ENCODE measurements at places on chromosomes 12 and 14.

DNA sequence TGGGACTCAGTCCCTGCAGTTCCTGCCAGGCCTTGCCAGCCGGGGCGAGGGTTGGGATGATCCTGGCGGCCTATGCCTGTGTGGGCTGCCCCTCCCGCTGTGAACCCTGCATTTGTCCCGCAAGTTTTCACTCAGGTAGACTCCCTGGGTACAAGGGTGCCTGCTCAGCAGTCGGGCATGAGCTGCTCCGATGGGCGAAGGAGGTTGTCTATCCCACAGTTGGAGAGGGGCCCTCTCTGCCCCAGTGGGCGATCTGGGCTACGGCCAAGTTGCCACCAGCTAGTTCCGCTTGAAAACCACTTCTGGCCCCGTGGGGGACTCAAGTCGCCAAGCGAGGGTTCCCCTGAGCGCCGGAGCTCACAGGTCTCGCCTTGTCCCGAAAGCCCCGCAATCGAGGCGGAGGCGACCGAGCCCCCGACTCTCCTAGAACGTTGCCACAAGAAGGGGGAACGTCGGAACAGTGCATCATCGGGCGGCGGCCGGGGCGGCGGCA, 365 bp upstream of the TPI1 start:
- no peak for DNase-seq

- no peak for DNase-seq
Measured at GRCh38 chr12:89678225-89678624, 30.4 kb downstream of the ATP2B1 start.

- no peak for DNase-seq
Measured at GRCh38 chr12:66430106-66430505, 127.8 kb downstream of the HELB start.

- DNase-seq, result peak; percentile 50
Measured at GRCh38 chr12:32566663-32567295, 112.3 kb upstream of the DNM1L start.

GRCh38 chr14:75456997-75457335, 29.1 kb downstream of the JDP2 start:
- no peak for DNase-seq

DNA sequence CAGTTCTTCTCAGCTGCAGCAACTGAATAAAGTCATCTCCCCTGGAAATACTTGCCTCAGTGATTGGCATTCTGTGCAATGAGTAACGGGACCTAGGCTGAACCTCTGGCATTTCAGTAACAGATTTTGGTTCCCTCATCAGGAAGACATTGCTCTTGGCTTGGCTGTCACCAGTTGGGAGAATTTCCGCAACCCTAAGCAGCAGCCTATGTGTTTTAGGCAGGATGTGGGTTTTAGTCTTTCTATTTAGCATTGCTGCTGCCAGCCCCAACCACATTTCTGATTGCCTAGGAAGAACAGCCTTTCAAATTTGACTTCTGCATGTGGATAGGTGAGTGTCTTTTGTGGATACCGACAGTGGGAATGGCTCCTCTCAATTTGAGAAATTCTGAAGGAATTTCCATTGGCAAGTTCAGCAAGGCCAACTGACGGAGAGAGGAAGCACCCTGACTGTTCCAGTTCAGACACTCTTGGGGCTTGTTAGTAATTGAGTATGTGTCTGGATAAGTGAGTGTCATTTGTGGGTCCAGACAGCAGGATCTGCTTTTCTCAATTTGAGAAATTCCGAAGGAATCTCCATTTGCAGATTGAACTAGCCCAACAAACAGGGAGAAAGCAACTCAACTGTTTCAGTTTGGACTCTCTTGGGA, 19.0 kb upstream of the CLEC2A start:
- DNase-seq, result no peak

DNA sequence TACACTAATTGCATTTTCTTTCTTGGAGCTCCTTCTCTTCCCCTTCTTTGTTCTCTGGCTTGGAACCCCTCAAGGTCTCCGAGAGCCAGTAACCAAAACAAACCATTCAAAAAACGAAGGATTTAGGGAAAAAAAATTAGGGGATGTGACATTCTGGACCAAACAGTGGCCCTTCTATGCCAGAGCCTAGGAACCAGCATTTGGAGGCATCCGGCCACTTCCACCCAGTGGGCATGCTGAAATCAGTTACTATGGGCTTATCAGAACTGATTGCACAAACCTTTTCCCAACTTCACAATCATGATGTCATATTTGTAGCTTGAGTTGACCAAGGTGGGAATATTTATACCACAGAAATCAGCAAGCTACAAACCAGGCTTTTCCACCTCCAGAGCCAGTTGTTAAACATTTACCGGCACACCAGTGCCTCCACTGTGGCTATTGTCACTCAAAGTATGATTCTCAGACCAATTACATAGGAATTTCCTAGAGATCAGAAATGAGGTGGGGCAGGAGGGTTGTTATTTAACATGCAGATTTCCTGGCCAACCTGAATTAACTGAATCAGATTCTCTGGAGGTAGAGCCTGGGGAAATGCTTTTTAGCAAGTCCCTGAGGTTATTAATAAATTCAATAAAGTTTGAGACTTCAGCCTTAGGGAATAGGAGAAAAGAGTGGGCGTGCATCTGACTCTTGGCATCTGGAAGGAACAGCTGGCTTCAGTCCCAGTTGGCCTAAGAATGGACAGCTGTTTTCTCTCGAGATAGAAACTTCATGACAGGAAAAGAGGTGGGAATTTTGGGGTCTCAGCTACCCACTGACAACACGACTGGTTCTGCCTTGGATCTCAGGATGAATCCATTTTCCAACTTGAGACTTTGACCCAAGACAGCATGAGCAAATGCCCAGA, 273.9 kb downstream of the ZFP36L1 start:
- DNase-seq, result peak; percentile 38
